ENCODE measurements at places on chromosomes 13 and 19. TPM values are rescaled to one million over a fixed set of nuclear protein-coding genes. Genes with fewer than 3 reads are reported as not detected.

GRCh38 chr13:40666933-40667621 lies 636 bp upstream of the FOXO1 start:
- peak overlapping the region; percentile 95 for H3K27ac ChIP-seq
- H3K4me3 ChIP-seq, result peak overlapping the region; percentile 76

DNA sequence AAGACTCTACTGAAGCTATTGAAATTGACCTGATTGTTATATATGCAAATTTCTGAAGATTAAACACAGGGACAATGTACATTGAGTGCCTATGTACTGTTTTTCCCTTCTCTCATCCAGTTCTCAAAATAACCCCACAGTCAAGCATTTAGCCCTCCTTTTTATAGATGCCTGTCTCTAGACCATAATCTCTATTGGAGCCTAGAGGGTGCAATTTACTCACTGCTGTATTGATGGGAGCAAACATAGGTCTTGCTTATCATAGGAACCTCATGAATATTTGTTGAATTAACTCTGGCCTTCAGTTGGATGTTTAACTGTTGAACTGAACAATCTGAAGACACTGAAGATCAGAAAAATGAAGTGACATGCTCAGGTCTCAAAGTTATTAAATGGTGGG lies 183.0 kb downstream of the RFC3 start:
- H3K4me3 ChIP-seq, result no peak overlapping the region
- no peaks in the 10 kb centered on the region for H3K27me3 ChIP-seq
- no peak overlapping the region for H3K27ac ChIP-seq
- no peaks in the 10 kb centered on the region for H3K4me1 ChIP-seq

- H3K4me1 ChIP-seq, result no peaks in the 10 kb centered on the region
- H3K27ac ChIP-seq, result no peak overlapping the region
- no peaks in the 10 kb centered on the region for H3K36me3 ChIP-seq
- no peaks in the 10 kb centered on the region for H3K27me3 ChIP-seq
Measured at GRCh38 chr13:56201834-56202233, 938.9 kb upstream of the PRR20A start.

DNA sequence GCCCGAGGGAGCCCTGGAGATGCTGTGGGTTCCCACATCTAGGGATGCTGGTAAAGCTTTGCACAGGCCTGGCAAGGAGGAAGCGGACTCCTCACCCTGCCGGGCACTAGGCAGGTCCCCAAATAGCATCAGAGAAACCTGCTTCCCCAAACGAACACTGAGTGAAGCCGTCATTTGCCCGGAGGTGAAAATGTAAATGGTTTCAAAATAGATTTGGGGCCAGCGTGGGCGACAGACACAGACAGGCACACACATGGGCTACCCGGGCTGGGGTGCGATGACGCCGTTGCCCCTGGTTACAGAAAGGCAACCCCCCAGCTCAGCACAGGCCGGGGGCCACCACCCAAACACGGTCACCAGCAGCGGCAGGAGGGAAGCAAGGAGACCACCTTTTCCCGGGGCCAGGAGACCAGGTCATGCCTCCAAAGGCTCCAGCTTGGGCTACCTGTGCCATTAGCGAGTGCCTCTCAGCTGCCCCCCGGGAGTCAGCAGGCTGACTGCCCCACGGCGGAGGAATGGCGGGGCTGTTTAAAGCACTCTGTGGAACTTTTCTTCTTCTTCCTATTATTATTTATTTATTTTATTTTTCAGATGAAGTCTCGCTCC lies 47.5 kb upstream of the NDUFS7 start:
- no peak overlapping the region for H3K4me3 ChIP-seq
- no peaks in the 10 kb centered on the region for H3K36me3 ChIP-seq
- no peaks in the 10 kb centered on the region for H3K27me3 ChIP-seq

DNA sequence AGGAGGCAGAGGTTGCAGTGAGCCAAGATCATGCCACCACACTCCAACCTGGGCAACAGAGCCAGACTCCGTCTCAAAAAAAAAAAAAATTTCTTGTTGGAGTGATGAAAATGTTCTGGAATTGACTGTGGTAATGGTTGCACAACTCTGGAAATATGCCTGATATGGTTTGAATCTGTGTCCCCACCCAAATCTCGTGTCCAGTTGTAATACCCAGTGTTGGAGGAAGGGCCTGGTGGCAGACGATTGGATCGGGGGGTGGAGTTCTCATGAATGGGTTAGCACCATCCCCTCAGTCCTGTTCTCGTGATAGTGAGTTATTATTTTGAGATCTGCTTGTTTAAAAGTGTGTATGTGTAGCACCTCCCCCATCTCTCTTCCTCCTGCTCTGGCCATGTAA lies 41.1 kb upstream of the MAP3K10 start:
- no peaks in the 10 kb centered on the region for H3K27me3 ChIP-seq
- H3K27ac ChIP-seq, result no peak overlapping the region
- no peak for DNase-seq
- H3K36me3 ChIP-seq, result no peaks in the 10 kb centered on the region
- H3K4me3 ChIP-seq, result no peak overlapping the region

VSTM2B gene
- not detected for total RNA-seq

DNA sequence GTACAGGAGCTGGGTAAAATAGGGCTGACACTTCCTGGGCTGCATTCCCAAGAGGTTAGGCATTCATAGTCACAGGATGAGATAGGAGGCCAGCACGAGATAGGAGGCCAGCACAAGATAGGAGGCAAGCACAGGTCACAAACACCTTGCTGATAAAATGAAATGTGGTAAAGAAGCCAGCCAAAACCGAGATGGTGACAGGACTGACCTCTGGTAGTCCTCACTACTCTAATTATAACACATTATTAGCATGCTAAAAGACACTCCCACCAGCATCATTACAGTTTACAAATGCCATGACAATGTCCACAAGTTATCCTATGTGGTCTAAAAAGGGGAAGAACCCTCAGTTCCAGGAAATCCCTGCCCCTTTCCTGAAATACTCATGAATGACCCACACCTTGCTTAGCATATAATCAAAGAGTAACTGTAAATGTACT lies 20.9 kb upstream of the IGSF23 start:
- no peak for DNase-seq
- no peaks in the 10 kb centered on the region for H3K27me3 ChIP-seq
- peaks cover 6% of the 10 kb centered on the region for H3K4me1 ChIP-seq
- no peak overlapping the region for H3K27ac ChIP-seq
- H3K36me3 ChIP-seq, result no peaks in the 10 kb centered on the region

- H3K36me3 ChIP-seq, result no peaks in the 10 kb centered on the region
- no peak for DNase-seq
- H3K27me3 ChIP-seq, result no peaks in the 10 kb centered on the region
- no peak overlapping the region for H3K27ac ChIP-seq
Measured at GRCh38 chr19:45484273-45484945, 12.4 kb downstream of the RTN2 start.

DNA sequence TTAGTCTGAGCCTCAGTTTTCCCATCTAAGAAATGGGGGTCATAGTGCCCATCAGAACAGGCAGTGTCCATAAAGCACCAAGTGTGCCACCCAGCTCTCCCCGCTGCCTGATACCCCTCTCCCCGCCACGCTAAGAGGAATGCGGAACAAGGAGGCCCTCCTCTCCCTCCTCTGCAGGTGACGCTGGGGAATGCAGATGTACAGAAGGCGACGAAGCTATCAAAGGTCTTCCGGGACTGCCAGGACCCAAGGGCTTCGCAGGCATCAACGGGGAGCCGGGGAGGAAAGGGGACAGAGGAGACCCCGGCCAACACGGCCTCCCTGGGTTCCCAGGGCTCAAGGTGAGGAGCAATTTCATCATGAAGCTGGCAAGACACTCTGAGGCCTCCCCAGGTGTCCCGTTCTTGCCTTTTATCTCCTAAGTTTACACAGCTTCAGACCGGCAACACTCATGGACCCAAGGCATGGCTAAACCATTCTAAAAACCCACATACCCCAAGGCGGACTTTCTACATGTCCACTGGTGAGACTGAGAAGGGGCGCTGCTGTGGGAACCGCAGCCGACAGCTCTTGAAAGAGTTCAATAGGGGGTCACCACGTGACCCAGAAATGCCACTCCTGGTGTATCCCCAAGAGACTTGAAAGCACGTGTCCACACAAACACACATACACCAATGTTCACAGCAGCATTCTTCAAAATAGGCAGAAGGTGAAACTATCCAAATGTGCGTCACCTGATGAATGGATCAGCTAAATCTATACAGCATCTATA lies 102.7 kb downstream of the RAB20 start:
- no peak overlapping the region for H3K27ac ChIP-seq
- no peak for DNase-seq
- H3K27me3 ChIP-seq, result no peaks in the 10 kb centered on the region
- no peak overlapping the region for H3K4me3 ChIP-seq
- no peaks in the 10 kb centered on the region for H3K36me3 ChIP-seq
- no peaks in the 10 kb centered on the region for H3K4me1 ChIP-seq

GRCh38 chr13:75745387-75745786 lies 109.3 kb downstream of the LMO7 start:
- H3K27ac ChIP-seq, result no peak overlapping the region
- H3K36me3 ChIP-seq, result no peaks in the 10 kb centered on the region
- H3K4me1 ChIP-seq, result no peaks in the 10 kb centered on the region
- H3K27me3 ChIP-seq, result no peaks in the 10 kb centered on the region
- no peak overlapping the region for H3K4me3 ChIP-seq

ZNF66 gene
- total RNA-seq, result 2.8 TPM

DNA sequence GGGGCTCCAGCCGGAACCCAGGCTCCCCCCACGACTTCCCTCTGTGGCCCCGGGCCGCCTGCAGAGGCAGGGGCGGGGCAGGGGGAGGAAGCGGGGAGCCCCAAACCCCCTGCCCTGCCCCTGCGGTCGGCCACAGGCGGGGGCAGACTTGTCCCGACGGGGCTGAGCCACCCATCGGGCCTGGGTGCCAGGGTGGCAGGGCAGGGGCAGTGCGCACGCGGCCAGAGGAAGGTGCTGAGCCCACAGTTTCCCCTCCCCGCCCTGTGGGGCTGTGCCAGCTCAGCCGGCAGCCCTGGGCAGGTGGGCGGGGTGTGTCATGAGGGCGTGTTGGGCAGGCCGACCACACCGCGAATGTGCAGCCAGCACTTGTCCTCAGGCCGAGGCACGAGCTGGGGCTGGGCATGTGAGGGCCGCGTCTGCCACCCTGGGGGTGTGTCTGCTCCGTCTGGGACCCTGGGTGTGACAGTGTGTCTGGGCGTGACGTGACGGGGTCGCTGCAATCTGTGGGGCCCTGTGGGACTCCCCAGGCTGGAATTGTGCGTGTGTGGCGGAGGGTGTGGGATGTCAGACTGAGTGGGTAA lies 17.7 kb downstream of the CCDC97 start:
- DNase-seq, result peak; percentile 81
- H3K4me1 ChIP-seq, result peaks cover 29% of the 10 kb centered on the region
- H3K4me3 ChIP-seq, result peak overlapping the region; percentile 30
- no peaks in the 10 kb centered on the region for H3K36me3 ChIP-seq
- H3K27me3 ChIP-seq, result no peaks in the 10 kb centered on the region

DNA sequence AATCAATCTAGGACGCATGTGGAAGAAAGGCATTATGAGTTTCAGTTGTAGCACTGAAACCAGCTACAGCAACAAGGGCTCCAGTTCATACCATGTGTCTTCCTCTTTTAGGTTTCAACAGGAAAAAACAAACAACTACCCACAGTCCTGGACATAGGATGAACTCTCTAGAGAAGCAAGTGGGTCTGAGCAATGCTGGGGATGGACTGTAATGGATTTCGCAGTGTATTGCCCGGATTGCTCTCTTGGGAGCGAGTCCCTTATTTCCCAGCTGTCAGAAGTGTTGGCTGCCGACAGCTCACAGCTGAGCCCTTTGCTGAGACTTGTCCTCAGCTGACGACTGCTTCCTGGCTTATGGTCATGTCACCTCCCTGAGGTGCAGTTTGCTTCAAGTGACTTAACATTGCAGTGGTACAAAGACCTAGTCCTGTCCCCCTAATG lies 12.1 kb upstream of the MYCBP2 start:
- DNase-seq, result no peak
- H3K4me3 ChIP-seq, result no peak overlapping the region
- H3K4me1 ChIP-seq, result no peaks in the 10 kb centered on the region
- H3K36me3 ChIP-seq, result no peaks in the 10 kb centered on the region
- no peaks in the 10 kb centered on the region for H3K27me3 ChIP-seq

DNA sequence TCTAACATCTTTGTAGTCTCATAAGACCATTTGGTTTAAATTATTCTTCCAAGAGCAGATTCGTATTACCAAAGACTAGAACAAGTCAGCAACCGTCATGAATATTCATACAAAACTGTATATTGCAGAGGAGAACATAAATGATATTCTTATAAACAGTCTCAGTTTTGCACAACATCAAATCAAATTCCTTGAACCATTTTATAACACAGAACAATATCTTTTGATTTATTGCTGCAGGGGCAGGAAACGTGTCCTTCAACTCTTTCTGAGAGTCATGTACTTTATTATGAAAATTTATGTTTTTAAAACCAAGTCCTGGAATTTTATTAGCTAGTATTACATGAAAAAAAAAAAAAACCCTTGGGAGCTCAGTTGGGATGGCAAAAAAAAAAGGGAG lies 26.2 kb downstream of the SIGLECL1 start:
- no peaks in the 10 kb centered on the region for H3K4me1 ChIP-seq
- H3K27me3 ChIP-seq, result no peaks in the 10 kb centered on the region
- DNase-seq, result no peak
- H3K36me3 ChIP-seq, result no peaks in the 10 kb centered on the region
- H3K27ac ChIP-seq, result no peak overlapping the region

DNA sequence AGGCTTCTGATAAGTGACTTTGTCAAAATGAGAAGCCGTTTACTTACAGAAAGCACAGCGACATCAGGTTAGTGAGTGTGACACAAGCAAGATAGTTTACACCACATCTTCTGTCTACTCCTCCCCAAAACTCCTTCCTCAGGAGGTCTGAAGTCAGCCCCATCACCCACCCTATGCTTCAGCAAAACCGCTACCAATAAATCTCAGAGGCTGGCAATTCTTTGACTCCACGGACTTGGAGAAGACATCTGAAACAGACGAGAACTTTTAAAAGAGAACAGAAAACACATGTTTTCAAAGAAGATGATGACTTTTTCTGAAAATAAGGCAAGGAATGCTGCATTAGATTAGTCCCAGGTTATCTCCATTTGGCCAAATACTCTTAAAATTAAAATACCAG lies 261.1 kb downstream of the TBC1D4 start:
- no peak overlapping the region for H3K4me3 ChIP-seq
- H3K27me3 ChIP-seq, result no peaks in the 10 kb centered on the region
- DNase-seq, result no peak
- no peaks in the 10 kb centered on the region for H3K4me1 ChIP-seq
- H3K36me3 ChIP-seq, result no peaks in the 10 kb centered on the region
- no peak overlapping the region for H3K27ac ChIP-seq

- H3K4me1 ChIP-seq, result no peaks in the 10 kb centered on the region
- H3K27ac ChIP-seq, result no peak overlapping the region
- no peaks in the 10 kb centered on the region for H3K27me3 ChIP-seq
Measured at GRCh38 chr13:112917056-112917664, 51.9 kb upstream of the MCF2L start.

GRCh38 chr13:109655206-109655600 lies 131.2 kb downstream of the IRS2 start:
- H3K4me1 ChIP-seq, result no peaks in the 10 kb centered on the region
- no peaks in the 10 kb centered on the region for H3K36me3 ChIP-seq
- no peak overlapping the region for H3K4me3 ChIP-seq
- H3K27ac ChIP-seq, result no peak overlapping the region
- DNase-seq, result no peak

DNA sequence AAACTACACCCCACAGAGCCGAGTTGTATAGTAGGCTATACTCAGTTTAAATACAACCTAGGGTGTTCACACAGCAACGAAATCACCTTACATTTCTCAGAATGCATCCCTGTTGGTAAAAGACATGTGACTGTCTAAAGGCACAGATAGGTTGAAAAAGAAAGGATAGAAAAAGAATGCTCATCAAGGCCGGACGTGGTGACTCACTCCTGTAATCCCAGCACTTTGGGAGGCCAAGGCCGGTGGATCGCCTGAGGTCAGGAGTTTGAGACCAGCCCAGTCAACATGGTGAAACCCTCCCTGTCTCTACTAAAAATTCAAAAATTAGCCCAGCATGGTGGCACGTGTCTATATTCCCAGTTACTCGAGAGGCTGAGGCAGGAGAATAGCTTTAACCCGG lies 3.8 kb upstream of the IL17D start:
- no peaks in the 10 kb centered on the region for H3K36me3 ChIP-seq
- H3K27ac ChIP-seq, result no peak overlapping the region
- no peaks in the 10 kb centered on the region for H3K27me3 ChIP-seq
- H3K4me3 ChIP-seq, result no peak overlapping the region

Measured in colonic mucosa (tissue), 4 donors.